ENCODE measurements at places on chromosomes 12 and 14. TPM values are rescaled to one million over a fixed set of nuclear protein-coding genes. Genes with fewer than 3 reads are reported as not detected.

GRCh38 chr12:91225316-91225715, 42.7 kb upstream of the DCN start:
- no peak for DNase-seq

GRCh38 chr14:61535032-61535431, 160.3 kb upstream of the HIF1A start:
- DNase-seq: no peak

DNA sequence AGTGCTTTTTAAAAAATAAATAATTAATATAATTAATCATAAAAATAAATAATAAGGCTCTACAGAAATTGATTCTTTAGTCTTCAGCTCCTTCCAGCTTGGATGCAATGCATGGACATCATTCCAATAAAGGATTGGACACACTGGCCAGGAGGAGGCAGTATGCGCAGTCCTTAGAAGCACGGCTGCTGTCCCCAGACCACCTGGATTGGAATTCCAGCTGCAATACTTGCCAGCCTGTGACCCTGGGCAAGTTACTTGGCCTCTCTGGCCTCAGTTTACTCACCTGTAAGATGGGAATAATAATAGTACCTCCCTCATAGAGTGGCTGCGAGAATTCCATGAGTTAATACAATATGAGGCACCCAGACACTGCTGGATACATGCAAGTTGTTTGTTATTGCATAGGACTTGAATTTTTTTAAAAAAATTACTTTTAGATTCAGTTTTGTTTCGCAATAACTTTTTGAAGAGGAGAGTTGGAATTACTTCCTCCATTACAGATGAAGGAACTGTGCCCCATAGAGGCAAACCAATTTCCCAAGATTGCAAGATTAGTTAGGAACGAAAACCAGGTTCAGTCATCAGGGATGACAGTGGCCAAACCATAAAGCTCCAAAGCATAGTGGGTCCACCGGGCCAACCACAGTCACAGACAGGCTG, 12.2 kb downstream of the RPH3A start:
- DNase-seq: no peak

DNA sequence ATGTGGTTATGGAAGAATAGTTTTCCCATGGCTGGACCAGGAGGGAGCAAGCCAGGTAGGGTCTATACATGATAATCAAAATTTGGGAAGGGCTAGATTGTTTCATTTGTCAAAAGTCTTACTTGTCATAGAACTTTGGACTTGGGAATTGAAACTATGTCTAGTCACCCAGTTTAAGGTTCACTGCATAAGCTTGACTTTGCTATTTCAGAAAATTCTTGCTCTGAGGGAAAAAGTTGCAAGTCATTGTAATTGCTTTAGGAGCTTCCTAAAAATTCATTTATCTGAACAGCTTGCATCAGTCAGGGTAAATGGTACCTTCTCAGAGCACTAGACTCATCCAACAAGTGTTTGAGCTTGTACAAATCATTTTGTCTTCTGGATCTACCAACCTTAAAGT, 1194.7 kb downstream of the GALC start:
- no peak for DNase-seq

Gene ARHGEF25
- 10.5 TPM for total RNA-seq

- DNase-seq: no peak
These were observed 267.0 kb downstream of the RPL10L start for GRCh38 chr14:46384611-46385010.

Gene TRPV4
- total RNA-seq: 0.44 TPM

Gene SAMD15
- total RNA-seq: 1.4 TPM

- no peak for DNase-seq
These were observed 5.2 kb downstream of the PDZRN4 start for GRCh38 chr12:41193311-41193710.

Gene HOXC4
- 22.7 TPM for total RNA-seq

GRCh38 chr14:24849471-24849870, 200.5 kb downstream of the STXBP6 start:
- DNase-seq: no peak

DNA sequence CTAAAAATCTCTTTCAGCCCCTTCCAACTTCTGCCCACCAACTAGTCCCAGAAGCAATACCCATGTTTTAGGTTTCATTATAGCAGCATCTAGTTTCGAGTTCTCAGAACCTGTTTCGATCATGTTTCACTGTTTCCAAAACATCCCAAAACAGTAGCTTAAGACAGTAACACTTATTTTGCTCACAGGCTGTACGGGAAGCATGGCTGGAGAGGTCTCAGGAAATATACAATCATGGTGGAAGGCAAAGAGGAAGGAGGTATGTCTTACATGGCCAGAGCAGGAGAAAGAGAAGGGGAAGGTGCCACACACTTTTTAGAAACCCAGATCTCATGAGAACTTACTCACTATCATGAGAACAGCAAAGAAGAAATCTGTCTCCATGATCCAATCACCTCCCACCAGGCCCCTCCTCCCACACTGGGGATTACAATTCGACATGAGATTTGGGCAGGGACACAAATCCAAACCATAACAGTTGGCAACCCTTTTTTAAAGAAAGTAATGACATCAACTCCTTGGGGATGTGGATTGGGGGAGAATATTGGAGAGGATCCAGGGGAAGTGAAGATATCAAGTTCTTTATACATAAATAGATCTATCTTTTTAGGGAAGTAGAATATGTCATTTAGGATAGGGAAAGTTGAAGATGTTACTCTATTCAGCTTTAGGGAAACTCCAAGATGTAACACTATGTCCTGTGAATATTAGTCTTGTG, 269.9 kb upstream of the PLEKHG7 start:
- no peak for DNase-seq

- DNase-seq: no peak
These were observed 177.1 kb downstream of the RMST start for GRCh38 chr12:97639702-97640101.

GRCh38 chr12:11777962-11778361, 128.5 kb downstream of the ETV6 start:
- no peak for DNase-seq

- no peak for DNase-seq
These were observed at the start of gene TNFAIP2 for GRCh38 chr14:103122947-103123633. Gene TNFAIP2 (plus strand): TSS chr14:103123461. CDS start chr14:103126458, 2,997 bp downstream.

- no peak for DNase-seq
These were observed 310 bp downstream of the BICDL1 start for GRCh38 chr12:119989361-119989730.

All from Panc1 (cell line).